T47D (cell line): ENCODE measurements at places on chromosomes 6 and 20.
A peak's percentile ranks its signal among the peaks of the same experiment; 100 is the strongest.

- no peak for DNase-seq
Measured at GRCh38 chr6:100105919-100106529, 112.0 kb upstream of the MCHR2 start.

DNA sequence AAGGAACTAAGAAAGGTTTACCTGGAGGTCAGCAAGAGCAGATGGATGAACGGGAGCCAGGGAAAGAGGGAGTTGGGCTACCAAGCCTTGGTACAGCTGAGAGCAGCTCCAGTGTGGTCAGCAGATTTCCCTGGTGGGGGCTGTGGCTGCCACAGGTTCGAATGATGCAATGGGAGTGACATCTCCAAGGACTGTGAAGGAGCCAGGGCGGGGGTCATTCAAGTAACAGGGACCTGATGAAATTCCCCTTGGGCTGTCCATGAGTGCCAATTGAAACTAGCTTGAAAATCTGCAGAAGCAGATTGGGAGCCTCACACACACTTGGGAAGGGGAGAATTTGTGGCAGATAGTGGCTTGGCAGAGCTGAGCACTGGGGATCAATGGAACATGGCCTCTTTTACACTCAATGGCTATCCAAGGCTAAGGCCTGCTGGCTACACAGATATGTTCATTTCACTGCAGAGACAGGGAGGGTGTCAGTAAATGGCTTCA lies 247.0 kb upstream of the ECI2 start:
- DNase-seq, result no peak

DNA sequence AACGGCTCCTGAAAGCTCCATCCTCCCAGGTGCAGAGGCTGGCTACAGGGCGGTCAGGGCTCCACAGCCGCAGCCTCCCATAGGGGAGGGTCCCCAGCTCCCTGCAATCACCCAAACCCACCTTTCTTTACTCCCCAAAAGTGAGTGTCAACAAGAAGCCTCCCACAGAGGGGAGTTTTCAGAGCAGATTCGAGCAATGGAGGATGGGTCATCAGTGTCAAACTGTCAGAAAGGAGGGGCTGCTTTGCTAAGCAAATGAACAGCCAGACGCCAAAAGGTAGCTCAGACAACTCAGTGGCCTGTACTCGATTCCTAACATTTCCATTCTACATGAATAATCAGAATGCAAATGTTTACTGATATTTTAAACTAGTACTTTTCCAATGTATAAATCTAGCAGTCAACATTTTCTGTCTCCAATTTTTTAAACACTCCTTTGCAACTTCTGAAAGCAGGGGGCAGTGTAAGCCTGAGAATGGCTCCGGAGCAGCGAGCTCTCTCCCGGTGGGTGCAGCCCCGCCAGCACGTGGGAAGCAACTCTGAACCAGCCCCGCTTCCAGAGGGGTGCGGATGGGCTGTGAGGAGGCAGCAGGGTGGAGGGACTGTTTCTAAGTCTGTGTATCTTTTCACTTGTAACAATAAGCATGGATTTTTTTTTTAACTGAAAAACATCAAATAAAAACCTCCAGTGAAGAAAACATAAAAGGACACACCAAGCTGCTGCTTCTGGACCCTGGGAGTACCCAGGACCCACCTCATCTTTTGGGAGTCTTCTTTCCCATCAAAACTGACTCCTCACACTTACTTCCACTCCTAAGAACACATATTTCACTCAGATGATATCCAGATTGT lies 54.9 kb downstream of the TAF4 start:
- peak; percentile 87 for DNase-seq

- no peak for DNase-seq
Measured at GRCh38 chr6:132227904-132228303, 173.4 kb downstream of the MOXD1 start.

DNA sequence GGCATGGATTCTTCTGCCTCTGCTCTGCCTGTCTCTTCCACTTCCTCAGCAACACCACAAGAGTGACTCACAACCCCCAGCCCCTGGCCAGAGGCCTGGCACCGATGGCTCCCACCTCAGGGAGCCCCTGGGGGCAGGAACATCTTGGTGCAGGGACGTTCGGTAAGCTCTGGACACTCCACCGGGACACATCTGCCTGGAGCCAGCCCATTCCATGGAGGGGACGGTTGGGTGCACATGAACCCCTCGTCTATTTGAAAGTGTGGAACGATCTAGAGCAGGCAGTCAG lies 246.5 kb downstream of the ERMARD start:
- no peak for DNase-seq

DNA sequence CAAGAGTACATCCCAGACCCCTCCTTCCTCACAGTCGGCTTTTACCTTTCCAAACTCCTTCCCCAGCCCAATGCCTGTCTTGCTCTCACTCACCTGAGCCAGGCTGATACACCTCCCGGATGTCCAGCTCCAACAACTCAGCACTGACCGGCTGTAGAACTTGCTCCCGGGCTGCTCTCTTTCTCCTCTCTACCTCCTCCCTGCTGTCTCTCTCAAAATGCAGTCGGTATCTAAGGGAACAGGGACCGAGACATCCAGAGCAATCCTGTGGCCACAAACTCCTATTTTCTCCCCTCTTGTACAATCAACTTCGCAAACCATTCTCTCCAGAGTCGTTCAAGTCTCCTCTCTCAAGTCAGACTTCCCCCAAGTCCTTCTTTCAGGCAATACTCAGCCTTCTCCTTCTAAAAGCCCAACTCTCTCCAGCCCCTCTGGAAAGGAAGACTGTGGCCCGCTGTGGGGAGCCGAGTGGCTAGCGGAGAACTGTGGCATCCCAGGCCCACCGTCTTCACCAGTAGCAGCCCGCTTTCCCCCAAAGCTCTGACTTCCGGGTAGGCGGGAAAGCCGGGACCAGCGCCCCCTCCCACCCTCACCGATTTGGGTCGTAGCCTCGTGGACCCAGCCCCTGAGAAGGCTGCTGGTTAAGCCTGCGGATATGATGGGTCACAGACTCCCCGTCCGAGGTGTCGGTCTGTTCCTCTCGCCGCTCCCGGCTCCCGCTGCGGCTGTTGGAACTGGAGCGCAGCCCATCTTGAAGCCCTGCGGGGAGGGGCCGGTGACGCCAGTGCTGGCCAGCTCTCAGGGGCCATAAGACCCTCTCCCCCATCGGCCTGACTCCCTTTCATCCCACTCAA lies 1.1 kb downstream of the GNL1 start:
- DNase-seq, result no peak

- no peak for DNase-seq
Measured at GRCh38 chr6:82057846-82058554, 189.5 kb downstream of the IBTK start.

GRCh38 chr6:110938171-110938570 lies 20.3 kb upstream of the GTF3C6 start:
- no peak for DNase-seq

DNA sequence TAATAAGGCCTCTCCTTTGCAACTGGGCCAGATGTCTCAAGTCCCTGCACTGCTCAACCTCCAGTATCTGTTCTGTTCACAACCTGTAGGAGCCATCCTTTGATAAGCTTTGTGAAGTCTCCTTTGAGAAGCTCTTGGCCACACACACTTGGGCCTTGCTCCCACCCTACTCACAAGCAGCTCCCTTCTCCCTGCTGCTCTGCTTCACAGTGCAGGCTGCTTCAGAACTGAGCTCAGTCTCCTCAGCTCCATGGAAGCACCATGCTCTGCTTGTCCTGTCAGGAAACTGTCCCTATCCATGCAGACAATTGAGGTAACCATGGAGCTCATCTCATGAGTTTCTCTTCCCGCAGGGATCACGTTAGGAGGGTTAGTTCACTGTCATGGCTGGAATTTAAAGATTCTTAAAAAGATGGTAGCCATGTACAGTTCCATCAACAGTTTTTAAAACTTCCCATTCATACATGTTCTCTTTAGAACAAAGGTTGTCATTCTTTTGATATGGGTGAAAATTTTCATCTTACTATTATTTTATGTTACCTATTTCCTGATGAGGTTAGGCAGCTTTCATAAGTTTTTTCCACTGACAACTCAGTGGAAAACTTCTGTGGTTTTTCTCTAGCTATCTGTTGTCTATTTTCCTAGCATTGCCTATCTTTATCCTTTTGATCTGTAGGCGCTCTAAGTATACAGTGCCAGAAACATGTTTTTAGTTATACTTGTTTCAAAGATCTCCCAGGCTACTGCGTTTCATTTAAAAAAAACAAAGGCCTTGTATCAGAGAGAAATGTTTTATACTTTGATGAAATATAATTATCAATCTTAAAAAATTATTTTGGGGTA lies 62.6 kb downstream of the AK9 start:
- no peak for DNase-seq

DNA sequence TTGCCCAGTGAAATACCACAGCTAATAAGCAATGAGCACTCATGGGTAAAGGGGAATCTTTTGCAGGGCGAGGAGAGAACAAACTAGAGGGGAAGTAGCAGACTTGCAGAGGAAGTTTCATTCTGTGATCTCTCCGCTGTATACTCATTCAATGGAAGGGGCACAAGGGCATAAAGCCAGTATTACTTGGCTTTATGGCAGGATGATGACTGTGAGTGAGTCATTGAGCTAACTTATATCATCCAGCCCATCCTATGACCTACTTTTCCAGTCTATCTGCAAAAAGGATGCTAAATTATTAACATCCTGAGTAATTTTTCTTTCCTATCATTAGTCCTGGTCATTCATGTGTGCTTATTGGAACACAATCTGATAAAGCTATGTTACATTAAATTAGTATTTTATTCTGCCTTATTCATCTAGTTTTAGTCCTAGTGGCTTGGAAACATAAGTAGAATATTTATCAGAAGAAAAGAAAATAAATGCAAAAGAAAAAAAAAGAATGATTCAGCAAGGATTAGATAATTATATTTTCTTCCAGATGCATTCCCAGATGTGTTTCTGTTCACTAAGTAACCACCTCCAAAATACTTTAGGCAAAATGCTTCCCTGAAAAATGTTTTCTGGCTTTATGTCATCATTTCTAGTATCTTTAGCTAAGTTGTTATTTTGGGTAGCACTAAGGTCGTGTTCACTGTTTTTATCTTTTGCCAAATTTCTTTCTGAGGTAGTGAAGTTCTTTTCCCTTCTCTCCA lies 471.7 kb downstream of the CDKAL1 start:
- DNase-seq, result no peak
